NCI-H2107 (cell line): ENCODE measurements at places on chromosomes 2 and 18.
A peak's percentile ranks its signal among the peaks of the same experiment; 100 is the strongest.

DNA sequence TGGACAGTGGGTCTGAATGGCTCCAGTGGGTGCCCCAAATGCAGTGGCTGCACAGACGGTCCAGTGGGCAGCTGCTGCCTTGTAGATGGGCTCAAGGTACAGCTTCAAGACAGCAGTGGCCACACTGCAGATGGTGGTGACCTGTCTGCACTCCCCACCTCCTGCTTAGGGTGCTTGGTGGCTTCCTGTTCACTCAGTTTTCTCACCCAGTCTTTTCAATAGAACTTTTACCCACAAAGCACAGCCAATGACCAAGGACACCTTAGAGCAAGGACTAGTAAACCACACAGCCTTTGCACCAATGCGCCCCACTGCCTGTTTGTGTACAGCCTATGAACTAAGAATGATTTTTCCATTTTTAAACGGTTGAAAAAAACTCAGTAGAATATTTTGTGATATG lies 34.9 kb downstream of the MEX3C start:
- no peak for DNase-seq

DNA sequence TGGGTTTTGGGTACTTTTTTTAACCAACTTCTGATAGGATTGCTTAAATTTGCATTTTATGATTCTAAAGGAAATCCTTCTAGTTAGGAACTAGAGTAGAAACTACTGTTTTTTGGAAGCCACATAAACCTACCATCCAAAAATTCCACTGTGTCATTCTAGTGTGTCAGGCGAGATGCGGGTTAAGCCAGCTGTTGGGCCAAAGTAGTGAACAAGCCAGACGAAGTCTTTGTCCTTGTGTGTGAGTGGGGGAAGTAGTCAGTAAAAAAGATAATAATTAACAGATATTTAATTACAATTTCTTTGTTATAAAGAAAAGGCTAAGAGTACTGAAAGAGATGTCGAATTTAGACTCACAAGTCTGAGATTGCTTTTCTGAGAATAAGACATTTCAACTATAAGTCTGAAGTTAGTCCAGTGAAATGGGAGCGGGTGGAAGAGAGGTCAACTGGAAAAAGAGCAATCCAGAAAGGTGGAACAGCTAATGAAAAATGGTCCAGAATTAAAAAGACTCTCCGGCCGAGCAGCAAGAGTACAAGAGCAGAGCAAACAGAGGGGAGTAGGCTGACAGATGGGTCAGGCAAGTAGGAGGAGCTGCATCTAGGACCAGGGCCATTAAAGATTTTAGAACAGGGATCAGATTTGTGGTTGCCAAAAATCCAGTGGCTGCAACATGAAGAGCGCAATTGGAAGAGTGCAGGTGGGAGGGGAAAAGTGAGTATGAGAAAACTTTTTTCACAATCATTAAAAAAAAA lies 1.5 kb downstream of the EPB41L5 start:
- DNase-seq, result no peak

DNA sequence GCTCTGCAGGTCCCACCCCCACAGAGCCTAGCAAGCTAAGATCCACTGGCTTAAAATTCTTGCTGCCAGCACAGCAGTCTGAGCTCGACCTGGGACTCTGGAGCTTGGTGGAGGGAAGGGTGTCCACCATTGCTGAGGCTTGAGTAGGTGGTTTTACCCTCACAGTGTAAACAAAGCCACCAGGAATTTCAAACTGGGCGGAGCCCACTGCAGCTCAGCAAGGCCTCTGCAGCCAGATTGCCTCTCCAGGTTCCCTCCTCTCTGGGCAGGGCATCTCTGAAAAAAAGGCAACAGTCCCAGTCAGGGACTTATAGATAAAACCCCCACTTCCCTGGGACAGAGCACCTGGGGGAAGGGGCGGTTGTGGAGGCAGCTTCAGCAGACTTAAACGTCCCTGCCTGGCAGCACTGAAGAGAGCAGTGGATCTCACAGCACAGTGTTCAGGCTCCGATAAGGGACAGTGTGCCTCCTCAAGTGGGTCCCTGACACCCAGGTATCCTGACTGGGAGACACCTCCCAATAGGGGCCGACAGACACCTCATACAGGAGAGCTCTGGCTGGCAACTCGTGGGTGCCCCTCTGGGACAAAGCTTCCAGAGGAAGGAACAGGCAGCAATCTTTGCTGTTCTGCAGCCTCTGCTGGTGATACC lies 20.0 kb upstream of the NEMP2 start:
- DNase-seq, result no peak

- DNase-seq, result no peak
Measured at GRCh38 chr2:189954989-189955388, 107.5 kb downstream of the MSTN start.

GRCh38 chr2:170455617-170456426 lies 259.3 kb upstream of the SP5 start:
- no peak for DNase-seq

- DNase-seq, result no peak
Measured at GRCh38 chr2:100141906-100142305, 484 bp downstream of the AFF3 start.

DNA sequence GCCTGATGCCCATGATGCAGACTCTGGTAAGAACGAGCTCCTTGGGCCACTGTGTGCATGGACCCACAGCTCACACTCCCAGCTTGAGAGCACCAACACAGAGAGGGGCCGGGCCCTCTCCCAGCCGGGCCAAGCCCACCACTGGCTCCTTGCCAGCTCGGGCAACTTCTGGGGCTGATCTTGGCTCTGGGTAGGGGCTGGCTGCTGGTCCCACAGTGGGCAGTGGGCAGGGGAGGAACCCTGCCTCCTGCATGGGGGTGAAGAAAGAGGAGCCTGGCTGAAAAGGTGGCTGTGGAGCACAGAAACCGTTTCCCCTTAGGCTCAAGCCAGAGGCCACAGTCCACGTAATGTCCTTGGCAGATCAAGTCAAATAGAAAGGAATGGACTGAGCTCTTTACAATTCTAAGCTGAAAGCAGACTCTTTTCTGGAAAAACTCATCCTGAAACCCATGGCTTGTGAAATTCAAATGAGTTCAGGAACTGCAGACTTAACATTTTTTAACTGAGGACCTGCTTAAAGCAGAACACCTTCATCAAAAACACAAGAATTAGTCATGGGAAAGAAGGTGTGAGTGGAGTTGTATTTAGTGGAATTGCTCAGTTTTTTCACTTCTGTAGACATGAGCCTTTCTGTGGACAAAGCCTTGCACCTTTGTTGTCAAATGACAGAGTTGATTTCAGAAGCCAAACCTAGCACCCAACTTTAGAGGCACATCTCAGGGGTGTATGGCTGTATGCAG lies 104.9 kb downstream of the STPG4 start:
- DNase-seq, result no peak

- no peak for DNase-seq
Measured at GRCh38 chr18:37019157-37019827, 190.4 kb downstream of the KIAA1328 start.

- DNase-seq, result peak; percentile 46
Measured at GRCh38 chr2:85680707-85681371, 12.8 kb upstream of the SFTPB start.

GRCh38 chr2:160033732-160034392 lies 28.6 kb downstream of the PLA2R1 start:
- DNase-seq, result no peak

GRCh38 chr2:123915380-123915779 lies 109.7 kb upstream of the CNTNAP5 start:
- no peak for DNase-seq

GRCh38 chr2:66683599-66683998 lies 248.7 kb downstream of the MEIS1 start:
- DNase-seq, result no peak

DNA sequence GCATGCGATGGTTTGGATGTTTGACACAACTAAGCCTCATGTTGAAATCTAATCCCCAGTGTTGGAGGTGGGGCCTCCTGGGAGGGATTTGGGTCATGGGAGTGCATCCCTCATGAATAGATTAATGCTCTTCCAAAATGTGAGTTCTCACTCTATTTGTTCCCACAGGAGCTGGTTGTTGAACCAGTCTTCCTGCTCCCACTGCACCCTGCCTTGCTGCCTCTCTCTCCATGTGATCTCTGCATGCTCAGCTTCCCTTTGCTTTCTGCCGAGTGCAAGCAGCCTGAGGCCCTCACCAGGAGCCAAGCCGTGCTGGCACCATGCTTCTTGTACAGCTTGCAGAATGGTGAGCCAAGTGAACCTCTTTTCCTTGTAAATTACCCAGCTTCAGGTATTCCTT lies 206.8 kb downstream of the VAPA start:
- no peak for DNase-seq

GRCh38 chr2:2896011-2896410 lies 481.6 kb downstream of the EIPR1 start:
- DNase-seq, result no peak

GRCh38 chr2:60213865-60214625 lies 339.4 kb downstream of the BCL11A start:
- no peak for DNase-seq

- no peak for DNase-seq
Measured at GRCh38 chr2:101380376-101380775, 6.9 kb downstream of the CREG2 start.

DNA sequence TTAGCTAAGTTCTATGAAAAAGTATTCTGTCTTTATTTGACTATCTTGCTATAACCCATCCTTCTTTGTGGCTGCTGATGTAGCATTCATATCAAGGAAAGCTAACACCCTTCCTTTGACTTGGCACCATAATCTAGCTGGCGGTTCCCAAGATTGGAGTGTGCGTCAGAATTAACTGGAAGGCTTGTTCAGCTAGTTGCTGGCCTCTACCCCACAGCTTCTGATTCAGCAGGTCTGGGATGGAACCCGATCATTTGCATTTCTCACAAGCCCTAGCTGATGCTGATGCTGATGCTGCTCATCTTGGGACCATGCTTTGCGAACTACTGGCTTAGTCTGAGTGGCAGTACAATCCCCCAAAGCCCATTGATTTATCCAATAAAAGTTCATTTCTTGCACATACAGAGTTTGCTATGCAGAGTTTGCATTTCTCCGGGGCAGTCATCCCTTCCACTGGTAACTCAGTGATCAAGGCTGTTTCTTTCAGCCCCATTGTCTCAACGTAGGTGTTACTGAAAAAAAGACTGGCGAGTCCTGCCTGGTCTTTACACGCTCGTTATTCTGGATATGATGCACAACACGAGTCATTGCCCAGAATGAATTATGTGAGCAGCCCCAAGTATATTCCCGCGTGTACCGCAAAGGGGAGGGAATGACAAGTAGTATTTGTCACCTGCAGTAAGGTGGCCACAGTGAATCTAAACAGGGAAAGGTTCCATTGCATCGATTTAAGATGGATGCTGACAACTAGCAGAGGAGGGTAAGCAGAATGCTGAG lies 96.5 kb downstream of the ZNF532 start:
- no peak for DNase-seq
